ENCODE measurements at places on chromosomes 6 and 20. TPM values are rescaled to one million over a fixed set of nuclear protein-coding genes. Genes with fewer than 3 reads are reported as not detected.

DNA sequence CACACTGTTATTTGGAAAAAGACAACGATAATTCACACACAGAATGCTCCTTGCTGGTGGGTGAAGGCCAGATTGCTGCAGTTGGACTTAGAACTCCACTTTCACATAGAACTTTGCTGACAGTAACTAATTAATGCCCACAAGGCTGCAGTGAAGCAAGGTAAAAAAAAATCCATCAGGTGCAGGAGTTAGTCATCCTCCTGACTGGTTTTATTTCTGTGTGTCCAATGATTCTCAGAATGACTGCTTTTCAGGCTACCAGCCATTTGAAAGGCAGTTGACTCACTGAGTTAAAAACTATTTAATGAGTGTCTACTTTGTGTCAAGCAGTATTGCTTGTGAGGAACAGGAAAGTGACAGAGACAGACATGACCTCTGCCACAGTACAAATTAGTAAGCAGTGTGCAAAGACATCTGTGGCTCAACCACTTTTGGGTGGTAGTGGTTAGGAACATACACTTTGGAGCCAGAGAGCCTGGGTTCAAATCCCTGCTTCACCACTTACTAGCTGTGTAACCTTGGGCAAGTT is 41.9 kb downstream of the ELOVL5 start:
- peak; percentile 49 for DNase-seq

GRCh38 chr20:23369072-23369823 is 7.3 kb downstream of the GZF1 start:
- no peak for DNase-seq

DNA sequence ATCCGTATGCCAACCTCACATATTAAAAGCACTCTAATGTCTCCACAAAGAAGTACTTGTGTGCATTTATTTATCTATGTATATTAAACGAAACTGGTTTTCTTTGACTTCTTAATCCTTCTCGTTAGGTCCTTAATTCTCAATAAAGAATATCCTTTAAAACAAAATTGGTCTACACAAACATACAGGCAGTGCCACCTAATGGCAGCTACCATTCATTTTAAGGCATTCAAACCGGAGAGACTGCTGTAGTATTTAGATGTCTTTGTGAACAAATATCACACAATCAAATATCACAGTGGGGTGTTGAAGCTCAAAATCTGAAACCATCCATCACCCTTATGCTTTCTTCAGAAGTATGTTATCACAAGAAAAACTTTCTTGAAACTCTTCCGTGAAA is 96.6 kb upstream of the IRAK1BP1 start:
- peak; percentile 14 for DNase-seq

DNA sequence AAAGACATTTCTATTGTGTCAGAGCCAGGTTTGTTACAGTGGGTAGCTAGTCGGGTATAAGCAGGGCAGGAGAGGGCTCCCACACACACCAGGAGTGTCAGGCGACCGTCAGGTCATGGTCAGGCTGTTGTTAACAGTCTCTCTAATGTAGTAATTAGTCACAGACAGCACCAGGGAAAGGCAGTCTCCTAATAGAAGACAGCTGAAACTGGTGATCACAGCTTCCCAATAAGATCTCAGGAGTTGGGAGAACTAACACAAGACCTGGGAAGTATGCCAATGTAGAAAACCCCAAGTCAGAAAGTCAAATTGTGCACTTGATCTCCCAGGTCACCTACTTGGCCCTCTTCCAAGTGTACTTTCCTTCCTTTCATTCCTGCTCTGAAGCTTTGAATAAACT is 53.0 kb upstream of the GPR6 start:
- no peak for DNase-seq

DNA sequence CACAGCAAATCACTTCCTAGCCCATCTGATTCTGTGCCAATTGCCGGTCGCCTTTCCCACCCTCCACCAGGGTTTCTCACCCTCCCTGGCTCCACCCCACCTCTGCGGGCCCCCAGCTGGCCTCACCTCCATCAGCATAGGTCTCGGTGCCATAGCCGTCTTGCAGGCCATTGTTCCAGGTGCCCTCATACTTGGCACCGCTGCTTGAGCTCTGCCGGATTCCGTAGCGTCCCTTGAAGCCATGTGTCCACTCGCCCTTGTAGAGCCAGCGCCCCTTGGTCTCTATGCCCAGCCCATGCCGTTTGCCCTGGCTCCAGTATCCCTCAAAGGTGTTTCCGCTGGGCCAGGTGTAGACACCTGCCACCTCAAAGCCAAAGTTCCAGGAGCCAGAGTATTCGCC is 787 bp downstream of the JPH2 start:
- DNase-seq, result no peak

GRCh38 chr6:23535101-23535500 is 590.9 kb upstream of the NRSN1 start:
- DNase-seq, result no peak

- no peak for DNase-seq
These were observed 27.3 kb downstream of the FAM229B start for GRCh38 chr6:112114577-112115223.

DNA sequence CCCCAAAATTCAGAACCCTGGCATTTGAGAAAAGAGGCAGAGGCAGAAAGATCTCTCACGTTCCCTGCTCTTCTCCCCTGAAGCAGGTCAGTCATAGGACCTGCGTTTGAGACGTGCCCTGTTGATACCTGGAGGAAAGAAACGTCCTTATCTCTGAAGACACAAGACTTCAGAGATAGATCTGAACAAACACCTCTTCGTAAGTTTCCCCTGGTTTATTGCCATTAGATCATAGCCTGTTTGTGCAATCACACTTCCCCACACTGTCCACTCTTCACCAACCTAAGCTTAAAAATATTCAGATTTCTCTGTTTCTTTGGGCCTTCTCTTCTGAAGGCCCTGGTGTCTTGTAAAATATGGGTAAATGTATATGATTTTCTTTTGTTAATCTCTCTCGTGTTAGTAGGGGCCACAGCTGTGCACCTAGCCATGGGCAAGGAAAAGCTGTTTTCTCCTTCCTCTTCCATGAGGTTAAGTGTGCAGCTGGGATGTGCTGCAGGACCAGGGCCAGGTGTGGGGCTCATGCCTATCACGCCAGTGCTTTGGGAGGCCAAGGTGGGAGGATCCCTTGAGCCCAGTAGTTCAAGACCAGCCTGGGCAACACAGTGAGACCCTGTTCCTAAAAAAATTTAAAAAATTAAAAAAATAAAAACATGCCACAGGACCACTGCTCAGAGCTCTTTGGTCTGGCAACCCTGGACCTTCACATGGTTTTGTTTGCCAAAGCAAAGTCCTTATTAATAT is 4.7 kb upstream of the SLC22A2 start:
- DNase-seq, result no peak

DNA sequence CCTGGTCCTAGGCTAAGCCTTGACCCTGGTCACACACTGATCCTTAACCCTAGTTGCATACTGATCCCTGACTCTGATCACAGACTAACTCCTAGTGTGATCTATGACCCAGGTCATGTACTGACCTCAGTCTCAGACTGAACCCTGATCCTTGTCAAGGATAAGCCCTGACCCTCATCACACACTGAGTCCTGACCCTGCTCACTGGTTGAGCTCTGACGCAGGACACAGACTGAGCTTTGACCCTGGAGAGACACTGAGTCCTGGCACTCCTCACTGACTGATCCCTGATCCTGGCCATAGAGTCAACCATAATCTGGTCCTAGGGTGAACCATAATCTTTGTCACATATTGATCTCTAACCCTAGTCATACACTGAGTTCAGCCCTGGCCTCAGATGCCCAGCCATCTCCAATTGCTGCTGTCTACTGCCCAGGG is 37.9 kb downstream of the KCNB1 start:
- no peak for DNase-seq

DNA sequence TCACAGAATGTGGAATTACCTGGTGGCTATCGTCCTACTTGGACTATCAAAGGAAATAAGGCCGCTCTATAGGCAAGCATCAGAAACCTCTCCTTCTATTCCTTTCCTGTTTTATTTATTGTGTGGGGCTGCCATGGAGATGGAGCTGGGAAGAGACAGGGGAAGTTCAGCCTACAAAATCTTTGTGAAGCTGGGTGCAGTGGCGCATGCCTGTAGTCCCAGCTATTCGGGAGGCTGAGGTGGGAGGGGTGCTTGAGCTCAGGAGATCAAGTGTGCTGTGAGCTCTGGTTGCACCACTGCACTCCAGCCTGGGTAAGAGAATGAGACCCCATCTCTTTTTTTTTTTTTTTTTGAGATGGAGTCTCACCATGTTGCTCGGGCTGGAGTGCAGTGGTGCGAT is 60.3 kb downstream of the KCNB1 start:
- DNase-seq, result no peak

- DNase-seq, result no peak
These were observed 23.6 kb upstream of the NR2E1 start for GRCh38 chr6:108142240-108142639.

GRCh38 chr6:76043690-76044089 is 28.8 kb downstream of the IMPG1 start:
- DNase-seq, result no peak

- no peak for DNase-seq
These were observed 26.4 kb downstream of the DTD1 start for GRCh38 chr20:18614244-18614643.

GRCh38 chr6:14573267-14573666 is 455.7 kb downstream of the CD83 start:
- DNase-seq, result no peak

MTFR2 gene
- total RNA-seq, result 3.4 TPM

NUDT3 gene
- 33.9 TPM for total RNA-seq

All from dermis blood vessel endothelial cell (primary cell).